ENCODE measurements at places on chromosomes 4 and X.

GRCh38 chr4:8353158-8353669 lies 83.7 kb downstream of the HTRA3 start:
- DNase-seq = no peak

DNA sequence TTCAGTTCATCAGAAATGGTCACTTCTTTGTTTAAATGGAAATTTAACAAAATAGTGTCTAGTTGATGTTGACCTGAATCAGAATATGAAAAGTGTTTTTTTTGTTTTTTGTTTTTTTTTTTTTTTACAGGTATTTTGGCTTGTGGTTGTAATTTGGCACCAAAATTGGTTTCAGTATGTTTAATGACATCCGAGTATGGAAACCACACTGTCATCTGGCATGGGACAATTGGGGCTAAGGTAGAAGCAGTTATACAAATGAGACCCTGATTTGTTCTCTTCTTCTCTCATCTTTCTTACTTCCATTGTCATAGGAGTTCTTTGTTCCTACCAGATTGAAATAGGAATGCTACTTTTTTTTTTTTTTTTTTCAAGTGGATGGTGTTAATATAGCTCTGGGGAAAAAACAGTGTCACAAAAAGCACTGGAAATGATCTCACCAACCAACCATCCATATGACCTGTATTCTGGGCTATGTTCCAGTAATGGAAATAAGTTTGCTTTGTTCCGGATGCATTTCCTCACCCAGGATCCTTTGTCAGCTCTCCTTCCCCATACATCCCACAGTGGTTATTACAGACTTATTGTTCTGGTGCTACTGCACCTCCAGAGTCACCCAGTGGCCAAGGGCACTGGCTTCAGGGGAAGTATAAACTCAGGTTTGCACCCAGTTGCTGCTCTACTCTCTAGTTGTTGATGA lies 95.8 kb downstream of the ATXN3L start:
- DNase-seq = peak; percentile 85

DNA sequence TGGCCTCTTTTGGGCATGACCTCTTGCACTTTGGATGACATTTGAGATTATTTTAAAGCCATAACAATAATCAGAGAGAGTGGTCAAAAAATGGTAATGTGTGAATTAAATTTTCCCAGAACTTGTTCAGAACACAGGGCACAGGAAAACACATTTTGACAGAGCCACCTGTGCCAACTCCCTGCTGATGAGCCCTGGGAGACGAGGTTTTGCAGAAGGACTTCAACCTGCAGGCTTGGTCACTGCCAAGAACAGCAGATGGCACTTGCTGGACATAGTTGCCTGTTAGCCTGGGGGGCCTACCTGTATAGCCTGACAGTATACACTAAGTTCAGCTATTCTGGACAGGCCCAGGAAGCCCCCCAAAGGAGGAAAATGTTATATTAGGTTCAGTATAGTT lies 277.8 kb upstream of the EMCN start:
- no peak for DNase-seq

DNA sequence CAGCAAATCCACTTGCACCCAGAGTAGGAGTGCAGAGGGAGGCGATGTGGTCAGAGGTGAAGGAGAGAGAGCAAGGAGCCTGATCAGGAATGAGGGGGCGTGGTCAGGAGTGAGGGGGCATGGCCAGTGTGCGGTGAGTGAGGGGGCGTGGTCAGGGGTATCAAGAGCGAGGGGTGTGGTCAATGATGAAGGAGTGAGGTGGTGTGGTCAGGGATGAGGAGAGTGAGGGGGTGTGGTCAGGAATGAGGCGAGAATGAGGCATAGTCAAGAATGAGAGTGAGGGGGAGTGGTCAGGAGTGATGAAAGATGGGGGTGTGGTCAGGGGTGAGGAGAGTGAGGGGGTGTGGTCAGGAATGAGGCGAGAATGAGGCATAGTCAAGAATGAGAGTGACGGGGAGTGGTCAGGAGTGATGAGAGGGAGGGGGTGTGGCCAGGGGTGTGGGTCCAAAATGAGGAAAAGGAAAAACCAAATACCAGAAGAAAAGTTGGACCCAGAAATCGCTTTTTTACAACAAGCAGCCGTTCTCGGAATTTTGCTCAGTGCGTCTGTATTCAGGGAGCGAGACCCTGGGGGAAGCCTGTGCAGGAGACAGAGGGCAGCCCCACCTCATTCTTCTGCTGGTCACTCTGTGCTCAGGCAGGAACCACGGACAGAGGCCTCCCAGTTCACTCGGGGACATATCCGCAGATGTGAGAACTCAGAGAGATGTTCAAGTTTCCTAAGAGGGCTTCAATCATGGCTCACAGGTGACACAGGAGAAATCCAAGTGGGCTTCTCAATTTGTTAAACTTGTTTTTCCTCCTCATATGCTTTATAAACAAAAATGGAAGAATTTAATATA lies 47.5 kb downstream of the MAGEA1 start:
- DNase-seq = no peak

GRCh38 chr4:93764639-93765246 lies 63.8 kb upstream of the ATOH1 start:
- peak; percentile 14 for DNase-seq

- no peak for DNase-seq
Measured at GRCh38 chr4:1492651-1493539, 86.7 kb upstream of the NKX1-1 start.

GRCh38 chr4:98508829-98509598 lies 149.4 kb downstream of the TSPAN5 start:
- DNase-seq = no peak

GRCh38 chrX:46330513-46330912 lies 214.7 kb downstream of the ZNF674 start:
- DNase-seq = no peak

DNA sequence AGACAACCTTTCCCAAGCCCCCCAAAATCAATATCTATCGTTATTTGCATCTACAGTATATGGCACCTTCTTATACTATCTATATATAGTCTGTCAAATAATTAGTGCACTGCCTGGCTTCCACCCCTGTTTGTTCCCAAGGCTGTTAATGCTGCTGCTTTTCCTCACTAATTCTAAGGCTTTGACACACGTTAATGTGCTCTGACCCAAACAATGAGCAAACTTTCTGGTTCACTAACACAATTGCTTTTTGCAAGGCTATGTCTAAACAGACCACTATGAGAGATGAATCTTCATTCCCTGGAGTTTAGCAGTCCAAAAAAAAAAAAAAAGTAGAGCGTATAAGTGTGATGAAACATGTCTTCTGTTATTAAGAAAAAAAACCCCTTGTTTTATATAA lies 360.9 kb upstream of the AGA start:
- DNase-seq = no peak

GRCh38 chrX:120023259-120023658 lies 54.2 kb downstream of the RHOXF2B start:
- DNase-seq = no peak

DNA sequence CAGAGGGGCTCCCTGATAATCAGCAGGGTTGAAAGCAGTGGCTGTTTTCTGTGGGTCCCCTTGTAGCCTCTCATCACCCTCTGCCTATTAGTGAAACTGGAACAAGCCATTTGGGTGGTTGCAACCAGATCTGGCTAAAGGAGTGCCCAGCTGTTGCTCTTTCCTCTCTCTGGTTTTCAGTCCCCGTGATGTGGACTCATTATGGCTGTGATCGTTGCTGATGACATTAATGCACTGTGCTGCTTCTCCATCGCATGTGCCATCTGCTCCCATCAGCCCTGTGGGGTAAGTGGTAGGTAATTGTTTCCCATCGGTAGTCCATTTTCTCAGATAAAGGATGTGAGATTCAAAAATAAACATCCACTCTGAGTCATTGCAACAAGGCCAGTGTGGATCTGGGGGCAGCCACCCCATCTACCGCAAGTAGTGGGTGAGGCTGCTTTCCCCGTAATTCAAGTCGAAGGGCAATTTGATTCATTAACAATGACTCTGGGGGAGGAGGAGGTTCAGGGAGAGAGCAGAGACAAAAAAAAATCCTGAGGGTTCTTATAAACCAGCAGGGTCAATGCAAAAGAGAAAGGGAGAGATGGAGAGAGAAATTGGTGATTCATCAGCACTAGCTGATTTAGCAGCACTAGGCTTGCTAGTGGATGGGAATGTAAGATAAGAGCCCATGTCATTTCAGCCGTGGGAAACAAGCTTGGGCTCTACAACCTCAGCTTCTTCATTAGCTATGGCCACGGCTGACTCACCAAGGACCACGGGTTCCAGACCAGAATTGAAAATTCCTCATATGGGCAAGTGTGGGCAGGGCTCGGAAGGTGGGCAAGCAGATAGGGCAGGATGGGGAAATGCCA lies 357.8 kb downstream of the MID1IP1 start:
- no peak for DNase-seq
